ENCODE measurements at places on chromosomes 12 and 14.
A peak's percentile ranks its signal among the peaks of the same experiment; 100 is the strongest.

GRCh38 chr12:32997471-32997870, 100.9 kb upstream of the PKP2 start:
- DNase-seq, result no peak

DNA sequence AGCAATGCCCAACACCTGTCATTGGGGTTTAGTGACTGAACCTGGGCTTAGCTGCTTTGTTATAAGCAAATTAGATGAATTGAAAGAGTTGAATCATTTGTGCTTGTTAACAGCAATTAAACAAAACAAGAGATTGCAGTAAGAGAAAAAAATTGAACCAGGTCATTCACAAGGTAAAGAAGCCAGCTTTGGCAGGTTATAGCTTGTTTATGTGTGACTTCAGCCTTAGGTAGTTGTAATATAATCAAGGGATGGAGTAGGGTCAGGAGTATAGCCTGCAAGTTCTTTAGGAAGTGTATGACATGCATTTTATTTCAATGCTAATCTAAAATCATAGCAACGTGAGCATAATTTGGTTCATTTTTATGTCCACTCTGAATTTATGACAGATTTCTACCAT, 63.4 kb upstream of the PLEKHG3 start:
- DNase-seq, result no peak

GRCh38 chr12:45669093-45669492, 60.4 kb upstream of the ARID2 start:
- DNase-seq, result peak; percentile 42

- DNase-seq, result no peak
These were observed 71.1 kb downstream of the PTPRR start for GRCh38 chr12:70849265-70849960.

DNA sequence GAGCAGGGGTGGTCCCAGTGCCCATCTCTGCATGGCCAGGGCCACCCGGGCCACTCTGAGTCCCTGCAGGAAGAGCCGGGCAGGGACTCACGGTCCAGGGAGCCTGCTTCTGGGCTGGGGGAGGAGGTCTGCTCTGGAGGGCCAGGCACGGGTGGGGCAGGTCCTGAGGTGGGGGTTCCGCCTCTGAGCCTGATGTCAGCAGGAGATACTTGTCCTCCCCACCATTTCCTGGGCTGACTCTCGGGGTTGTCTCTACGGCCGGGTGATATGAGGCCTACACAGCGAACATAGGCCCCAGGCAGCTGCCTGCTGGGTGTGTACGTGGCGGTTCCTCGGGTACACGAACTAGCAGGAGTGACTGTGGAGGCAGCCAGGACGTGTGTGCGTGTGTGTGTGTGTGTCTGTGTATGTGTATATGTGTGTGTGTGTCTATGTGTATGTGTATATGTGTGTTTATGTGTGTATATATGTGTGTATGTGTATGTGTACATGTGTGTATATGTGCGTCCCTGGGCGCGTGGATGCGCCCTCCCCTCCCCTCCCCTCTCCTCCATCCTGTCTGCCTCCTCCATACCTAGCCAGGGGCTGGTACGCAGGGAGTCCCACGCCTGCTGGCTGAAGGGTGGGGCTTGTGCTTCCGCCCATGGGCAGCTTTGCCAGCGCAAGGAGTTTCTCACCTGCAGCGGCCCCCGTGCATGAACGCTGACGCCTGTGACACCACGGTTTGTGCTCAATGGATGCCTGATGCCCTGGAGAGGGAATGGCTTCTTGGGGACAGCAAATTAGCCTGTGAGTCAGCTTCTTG, 30.4 kb upstream of the TRAF3 start:
- no peak for DNase-seq

- DNase-seq, result peak; percentile 56
These were observed 7.8 kb upstream of the PLXNC1 start for GRCh38 chr12:94140556-94140955.

DNA sequence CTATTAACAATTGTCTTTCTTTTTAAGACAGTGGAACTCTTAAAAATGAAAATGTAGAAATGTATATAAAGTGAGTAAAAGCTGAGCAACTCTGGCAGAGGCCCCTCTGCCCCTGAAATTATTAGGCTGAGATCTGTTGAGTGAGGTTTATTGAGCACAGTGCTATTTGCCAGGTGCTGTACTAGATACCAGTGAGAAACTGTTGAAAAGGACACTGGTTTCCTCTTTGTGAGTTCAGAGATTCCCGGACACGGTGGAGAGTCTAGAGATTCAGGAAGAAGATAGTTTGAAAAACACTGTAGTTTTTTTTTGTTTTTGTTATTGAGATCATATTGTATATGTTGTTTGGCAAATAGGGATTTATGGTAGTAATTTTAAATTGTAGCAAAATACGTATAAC, 11.2 kb downstream of the ACVR1B start:
- no peak for DNase-seq

DNA sequence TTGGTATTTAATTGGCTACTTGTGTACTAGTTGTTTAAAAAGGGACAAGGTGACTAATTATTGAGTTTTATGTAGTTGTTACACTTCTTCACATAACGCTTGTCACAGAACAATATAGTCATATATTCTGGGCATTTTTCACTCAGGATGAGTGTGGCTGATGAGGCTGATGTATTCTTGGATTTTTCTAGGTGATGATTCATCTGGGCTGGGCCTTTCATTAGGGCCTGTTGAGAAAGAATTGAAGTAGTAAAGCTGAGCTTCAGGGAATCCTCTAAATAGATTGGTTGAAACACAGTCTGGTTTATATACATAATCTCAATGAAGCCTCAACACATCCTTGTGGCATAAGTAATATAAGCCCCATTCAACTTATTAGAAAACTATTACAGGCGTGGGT, 445.7 kb downstream of the DAD1 start:
- DNase-seq, result no peak

DNA sequence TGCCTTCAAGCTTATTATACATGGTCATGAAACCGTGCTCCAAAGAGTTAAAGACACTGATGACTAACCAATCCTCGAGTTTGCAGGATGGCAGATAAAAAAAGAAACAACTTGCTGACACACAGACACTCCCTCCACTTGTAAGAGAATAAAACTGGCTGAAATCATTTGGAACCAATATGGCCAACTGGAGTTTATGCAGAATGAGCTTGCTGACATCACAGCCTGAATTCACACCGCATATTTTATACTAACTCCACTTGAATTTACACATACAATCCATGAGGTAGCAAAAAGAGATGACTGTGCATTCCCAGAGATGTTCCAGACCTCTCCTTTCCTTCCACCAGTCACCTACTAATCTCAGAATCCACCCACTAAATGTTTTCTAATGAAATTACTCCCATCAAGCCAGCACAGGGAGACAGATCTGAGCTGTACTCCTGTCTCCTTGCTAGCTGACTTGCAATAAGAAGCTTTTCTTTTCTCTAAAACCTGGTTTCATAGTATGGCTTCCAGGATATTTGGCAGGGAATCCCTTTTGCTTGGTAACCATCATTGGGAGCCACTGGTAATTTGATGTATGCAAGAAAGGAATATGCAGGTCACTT, 15.8 kb upstream of the PTPRR start:
- no peak for DNase-seq

DNA sequence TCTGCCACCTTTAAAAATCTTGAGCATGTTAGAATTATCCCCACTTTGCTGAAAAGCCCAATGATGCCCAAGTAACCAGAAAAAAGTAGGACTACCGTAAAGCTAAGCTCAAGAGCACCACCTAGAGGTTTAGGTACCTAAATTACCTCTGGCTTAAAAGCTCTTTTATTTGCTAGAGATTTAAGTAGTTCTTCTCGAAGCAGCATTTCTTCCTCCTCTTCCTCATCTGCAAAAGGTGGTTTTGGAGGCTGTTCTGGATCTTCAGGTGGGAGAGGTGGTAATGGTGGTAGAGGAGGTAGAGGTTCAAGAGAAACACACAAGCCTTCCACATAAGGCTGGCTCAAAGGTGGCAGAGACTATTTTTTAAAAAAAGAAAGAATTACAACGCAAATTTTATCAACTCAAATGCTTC, 26.9 kb downstream of the ZFC3H1 start:
- peak; percentile 69 for DNase-seq

DNA sequence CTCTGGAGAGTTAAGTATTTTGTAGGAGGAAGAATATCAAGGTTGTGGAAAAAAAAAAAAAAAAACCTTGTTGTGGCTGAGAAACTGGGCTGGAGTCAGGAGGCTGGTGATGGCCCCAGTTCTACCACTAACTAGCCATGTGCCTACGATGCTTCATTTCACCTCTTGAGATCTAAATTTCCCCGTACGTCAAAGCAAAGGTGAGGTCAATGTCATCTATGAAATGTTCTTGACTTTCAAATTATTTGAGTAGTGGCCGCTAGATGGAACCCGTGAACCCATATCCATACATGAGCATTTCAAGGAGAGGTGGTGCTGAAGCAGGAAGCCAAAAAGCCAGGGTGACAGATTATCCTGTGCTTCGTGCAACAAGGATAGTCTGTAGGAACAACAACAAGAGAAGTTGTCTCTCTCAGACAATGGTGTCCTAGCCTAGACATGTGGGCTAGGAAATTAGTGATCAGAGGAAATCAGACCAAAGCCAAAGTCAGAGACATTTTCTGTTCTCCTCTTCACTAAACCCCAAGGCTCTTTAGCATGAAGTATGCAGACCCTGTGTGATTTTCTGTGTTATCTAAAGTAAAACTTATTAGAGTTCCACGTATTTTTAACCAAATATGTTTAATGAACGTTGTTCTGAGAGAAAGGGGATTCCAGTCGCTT, 95.5 kb upstream of the ETV6 start:
- DNase-seq, result peak; percentile 75

- DNase-seq, result no peak
These were observed 23.0 kb upstream of the GSG1 start for GRCh38 chr12:13126494-13126893.

DNA sequence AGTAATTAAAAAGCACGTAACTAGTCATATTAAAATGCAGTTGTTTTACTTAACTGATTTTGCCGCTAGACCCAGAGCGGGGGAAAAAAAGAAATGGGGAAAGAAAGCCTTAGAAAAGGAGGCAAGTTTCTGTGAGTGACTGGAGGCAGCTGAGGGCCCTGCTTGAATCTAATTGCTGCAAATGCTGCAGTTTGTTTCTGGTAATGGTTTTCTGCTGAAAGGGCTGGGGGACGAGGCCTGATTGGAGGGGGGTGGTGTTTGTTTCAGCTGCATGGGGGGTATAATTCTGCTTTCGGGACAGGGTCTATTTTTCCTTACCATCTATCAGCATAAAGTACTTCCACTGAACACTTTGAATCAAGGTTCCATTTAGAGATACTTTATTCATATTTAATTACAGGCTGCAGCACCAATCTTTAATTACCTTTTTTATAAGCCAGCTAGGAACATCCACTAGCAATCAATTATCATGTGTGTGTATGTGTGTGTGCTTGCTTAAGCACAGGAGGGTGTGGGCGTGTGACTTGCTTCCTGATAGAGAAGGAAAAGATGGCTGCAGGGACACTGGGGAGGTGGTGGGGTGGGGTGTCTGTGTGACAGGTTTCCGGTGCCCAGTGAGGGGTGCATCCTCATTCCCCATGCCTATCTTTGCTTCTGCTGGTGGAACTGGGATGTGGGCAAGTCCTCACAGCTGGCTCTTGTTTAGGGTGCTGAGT, 83.4 kb downstream of the ADCK1 start:
- no peak for DNase-seq

DNA sequence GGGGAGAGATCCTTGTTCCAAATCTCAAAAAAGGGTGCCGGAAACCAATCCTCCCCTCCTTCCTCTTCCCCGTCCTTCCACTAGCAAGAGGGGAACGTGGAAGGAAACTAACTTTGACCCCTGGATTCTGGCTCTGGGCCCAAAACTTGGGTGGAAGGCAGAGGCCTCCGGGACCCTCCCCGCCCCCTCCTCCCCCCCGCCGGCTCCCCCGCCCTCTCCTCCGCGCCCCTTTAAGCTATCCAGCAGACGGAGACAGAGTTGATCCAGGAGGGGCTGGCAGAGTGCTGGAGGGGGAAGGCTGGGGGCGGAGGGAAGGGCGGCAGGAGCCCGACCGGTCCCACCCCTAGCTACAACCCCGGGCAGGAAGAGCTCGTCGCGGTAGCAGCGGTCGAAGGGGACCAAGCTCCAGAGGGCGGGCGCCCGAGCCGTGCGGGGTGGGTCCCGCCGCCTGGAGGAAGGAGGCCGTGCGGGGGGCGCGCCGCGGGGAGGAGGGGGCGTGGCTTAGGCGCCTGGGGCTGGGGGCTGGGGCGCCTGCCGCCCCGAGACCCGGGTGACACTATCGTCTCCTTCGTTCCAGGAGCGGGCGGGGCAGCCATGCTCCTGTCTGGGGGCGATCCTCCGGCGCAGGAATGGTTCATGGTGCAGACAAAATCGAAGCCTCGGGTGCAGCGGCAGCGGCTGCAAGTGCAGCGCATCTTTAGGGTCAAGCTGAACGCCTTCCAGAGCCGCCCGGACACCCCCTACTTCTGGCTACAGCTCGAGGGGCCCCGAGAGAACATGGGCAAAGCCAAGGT, at the start of gene NYNRIN:
TSS of gene NYNRIN (plus strand) at position 351 of the 794 bp plus-strand sequence. CDS start at position 595, 244 bp downstream.
- DNase-seq, result peak; percentile 20

GRCh38 chr12:67043771-67044170, 225.4 kb upstream of the CAND1 start:
- DNase-seq, result no peak

GRCh38 chr12:7498809-7499208, 4.8 kb downstream of the CD163 start:
- no peak for DNase-seq

- DNase-seq, result no peak
These were observed 193.9 kb downstream of the EMP1 start for GRCh38 chr12:13390381-13390861.

DNA sequence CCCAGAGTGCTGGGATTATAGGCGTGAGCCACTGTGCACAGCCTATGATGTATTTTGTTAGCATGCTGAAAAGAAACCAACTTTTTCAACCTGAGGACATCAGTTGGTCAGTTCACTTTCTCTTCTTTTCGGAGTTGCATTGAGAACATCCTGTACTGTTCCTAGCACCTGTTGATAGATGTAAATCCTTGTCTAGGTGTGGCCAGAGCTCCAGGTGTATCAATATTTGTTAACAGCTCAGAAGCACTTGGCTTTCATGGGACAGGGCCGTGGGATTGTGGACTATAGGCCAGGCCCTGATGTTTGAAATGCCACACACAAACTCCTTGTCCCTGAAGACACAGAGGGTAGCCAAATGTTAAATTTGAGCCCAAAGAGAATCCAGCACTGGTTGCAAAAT, 14.9 kb downstream of the HCAR2 start:
- no peak for DNase-seq

- no peak for DNase-seq
These were observed 4.7 kb downstream of the HHIPL1 start for GRCh38 chr14:99649643-99650042.

- DNase-seq, result no peak
These were observed 222.1 kb downstream of the C12orf50 start for GRCh38 chr12:87807086-87807485.

DNA sequence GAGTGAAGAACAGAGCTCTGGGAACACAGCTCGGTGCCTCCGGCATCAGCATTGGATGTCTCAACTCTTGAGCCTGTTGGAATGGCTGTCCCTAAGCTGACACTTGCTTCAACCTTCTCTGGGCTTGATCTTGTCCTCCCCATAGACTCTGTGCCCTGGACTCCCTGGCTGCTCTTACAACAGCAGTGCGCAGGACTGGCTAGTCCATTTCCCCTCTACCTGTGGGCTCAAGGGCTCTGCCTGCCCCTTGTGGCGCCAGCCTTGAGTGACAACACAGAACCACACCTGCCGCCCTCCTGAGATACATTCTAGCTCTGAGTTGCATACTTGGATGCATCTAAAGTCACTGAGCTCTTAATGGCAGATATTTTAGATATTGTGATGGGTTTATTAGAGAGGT, 6.2 kb downstream of the CRADD start:
- DNase-seq, result no peak
